ENCODE measurements at places on chromosomes 6 and 20.

DNA sequence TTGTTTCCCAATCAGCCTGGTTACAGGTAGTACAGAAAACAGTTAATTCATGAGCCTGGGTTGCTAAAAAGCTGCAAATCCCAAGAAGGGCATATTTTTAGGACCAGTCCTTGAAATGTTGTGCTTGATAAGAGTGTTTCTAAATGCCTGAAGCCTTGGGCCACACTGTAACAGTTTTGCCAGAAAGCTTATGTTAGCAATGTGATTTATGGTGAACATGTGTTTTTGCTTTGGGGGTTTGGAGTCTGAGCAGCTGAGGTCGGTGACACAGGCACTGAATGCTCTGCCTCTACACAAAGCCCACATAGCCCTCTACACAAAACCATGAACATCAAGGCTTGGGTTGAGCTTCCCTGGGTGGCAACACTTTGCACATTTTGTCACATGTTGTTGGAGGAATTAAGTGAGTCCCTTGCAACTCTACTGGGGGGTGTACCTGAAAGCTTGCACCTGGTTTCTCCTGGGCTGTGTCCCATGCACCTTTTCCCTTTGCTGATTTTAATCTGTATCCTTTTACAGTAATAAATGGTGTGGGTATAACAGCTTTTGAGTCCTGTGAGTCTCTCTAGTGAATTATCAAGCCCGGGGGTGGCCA, 22.2 kb downstream of the AHI1 start:
- no peak for DNase-seq

DNA sequence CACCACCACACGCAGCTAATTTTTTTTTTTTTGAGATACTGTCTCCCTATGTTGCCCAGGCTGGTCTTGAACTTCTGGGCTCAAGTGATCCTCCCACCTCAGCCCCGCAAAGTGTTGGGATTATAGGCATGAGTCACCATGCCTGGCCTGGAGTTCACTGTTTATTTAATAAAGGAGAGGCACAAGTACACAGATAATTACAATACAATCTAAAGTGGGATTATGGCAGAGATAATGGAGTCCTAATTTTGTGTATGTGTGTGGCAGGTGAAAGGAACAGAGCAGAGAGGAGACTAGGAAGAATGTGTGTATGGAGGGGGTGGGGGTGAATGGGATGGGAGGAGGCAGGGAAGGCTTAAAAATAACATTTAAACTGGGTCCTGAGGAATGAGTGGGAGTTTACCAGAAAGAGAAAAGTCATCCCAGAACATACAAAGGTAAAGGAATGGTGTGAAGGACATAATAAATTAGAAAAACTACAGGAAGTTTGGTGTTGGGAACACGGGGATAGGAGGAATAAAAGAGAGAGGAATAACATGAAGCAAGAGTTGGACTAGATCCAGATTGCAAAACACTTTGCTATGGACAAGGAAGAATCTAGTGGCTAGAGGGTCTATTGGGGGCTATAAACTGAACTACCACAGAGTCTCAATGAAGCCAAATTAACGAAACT, 4.4 kb downstream of the NCOA5 start:
- no peak for DNase-seq

GRCh38 chr6:13007744-13008143, 291.2 kb downstream of the PHACTR1 start:
- DNase-seq = no peak

- no peak for DNase-seq
These were observed 131.3 kb downstream of the GJA10 start for GRCh38 chr6:90025523-90026061.

DNA sequence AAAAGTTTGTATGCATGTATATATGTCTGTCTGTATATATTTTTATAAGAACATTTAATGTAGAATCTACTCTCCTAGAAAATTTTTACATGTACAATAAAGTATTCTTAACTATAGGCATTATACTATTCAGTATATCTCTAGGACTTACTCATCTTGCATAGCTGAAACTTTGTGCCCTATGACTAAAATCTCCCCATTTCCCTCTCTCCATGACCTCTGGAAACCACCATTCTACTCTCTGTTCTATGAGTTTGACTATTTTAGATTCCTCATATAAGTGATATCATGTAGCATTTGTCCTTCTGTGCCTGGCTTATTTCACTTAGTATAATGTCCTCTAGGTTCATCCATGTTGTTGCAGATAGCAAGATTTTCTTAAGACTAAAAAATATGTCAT, 205.1 kb upstream of the SMLR1 start:
- no peak for DNase-seq

GRCh38 chr6:128586095-128586494, 65.7 kb upstream of the PTPRK start:
- DNase-seq = no peak

GRCh38 chr20:35617397-35618262, 2.0 kb downstream of the SPAG4 start:
- DNase-seq = no peak

DNA sequence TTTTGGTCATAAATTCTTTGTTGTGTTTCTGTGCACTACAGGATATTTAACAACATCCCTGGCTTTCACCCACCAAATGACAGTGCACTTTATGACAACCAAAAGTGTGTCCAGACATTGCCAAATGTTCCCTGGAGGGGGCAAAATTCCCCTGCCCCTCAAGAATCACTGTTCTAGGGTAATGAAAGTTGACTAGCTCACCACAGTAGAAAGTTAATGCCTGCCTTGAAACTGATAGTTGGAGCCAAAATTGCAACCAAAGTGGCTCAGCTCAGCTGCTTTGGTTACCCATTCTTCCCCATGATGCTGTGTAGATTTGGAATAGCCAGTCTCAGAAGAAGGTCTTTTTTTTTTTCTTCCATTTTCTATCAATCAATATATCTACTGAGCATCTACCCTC, 150.6 kb downstream of the RALGAPA2 start:
- DNase-seq = no peak

DNA sequence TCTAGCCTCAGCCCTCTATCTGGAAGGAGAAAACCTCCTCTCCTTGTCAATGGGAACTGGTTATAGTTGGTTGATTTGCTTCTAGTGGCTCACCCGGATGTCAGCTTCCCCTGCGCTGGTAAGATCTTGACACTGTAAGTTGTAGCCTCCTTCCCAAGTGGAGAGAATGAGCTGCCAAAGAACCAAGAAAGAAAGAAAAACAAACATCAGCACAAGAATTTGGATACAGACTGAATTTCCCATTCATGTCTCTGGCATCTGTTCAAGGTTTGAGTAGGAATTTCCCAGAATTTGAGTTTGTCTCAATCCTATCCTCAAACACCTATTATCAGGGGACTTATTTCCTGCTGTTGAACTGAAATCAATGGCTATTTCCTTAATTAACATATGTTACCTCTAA, 44.1 kb downstream of the ELOVL2 start:
- DNase-seq = no peak

- no peak for DNase-seq
These were observed 451.5 kb downstream of the PLCB1 start for GRCh38 chr20:8583566-8584043.

DNA sequence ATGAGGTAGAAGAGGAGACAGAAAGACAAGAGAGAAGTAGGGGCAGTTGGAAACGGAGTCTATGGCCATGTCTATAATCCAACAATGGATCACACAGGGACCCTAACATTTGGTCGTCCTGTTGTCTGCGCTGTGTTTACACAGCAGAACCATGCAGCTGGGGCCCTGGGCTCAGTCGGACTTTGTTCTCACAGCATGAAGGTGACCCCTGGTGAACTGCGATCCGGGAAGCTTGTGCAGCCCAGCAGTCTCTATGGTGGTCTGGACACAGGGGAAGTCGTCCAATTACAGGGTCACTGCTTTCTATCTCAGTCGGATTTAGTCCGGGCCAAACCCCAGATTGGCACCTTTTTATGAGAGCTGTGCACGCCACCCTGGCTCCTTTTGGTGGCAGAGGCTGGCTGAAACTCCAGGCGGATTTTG, 153.6 kb downstream of the FOXA2 start:
- no peak for DNase-seq

DNA sequence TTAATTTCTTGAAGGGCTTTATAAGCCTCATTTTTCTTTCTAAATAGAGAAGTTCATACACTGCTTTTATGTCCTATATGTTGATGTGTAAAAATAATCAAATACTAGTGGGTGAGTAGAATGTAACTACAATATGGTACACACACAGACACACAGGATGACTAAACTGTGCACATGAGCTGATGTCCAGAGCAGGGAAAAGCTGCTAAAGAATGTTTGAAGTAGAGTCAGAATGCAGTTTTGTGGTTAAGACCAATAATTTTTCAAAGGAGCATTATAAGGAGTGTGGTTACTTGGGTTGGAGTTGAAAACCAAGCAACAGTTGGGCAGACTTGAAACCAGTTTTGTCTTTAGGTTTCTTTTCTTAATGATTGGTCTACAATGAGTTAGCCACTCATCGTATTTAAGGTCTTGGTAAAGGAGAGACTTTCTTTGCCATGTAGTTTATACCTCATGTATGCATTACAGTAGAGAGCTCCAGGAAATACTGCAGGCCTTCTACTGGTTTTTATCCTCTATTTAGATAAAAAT, 196.6 kb downstream of the ESR1 start:
- DNase-seq = no peak

GRCh38 chr6:87180105-87180728, 24.9 kb downstream of the ZNF292 start:
- DNase-seq = no peak

GRCh38 chr20:1277529-1278322, 11.6 kb downstream of the SNPH start:
- DNase-seq = no peak

DNA sequence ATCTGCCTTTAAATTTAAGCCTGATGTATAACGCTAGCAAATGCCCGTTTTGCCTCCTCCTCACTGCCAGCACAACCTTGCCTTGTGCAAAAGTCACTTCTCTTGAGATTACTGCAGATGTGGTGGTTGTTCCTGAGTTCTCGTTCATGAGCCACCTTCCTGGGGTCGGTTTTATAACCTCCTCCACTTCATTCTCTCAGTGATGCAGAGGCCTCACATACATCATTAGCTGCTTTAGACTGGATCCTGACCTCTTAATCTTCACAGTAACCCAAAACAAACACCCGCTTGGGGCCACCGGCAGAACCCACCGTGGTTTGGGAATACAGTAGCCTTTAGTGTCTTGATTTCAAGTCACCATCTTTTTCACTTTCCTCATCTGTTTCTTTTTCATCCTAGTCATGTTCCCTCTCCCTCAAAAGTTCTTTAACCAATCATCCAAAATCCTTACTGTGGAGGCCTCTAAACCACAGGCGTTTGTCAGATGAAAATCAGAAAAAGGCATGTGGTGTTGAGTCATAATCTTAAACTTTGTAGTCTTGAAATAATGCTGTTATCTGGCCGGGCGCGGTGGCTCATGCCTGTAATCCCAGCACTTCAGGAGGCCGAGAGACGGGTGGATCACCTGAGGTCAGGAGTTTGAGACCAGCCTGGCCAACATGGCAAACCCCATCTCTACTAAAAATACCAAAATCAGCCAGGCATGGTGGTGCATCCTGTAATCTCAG, 430.3 kb upstream of the SOX4 start:
- no peak for DNase-seq

DNA sequence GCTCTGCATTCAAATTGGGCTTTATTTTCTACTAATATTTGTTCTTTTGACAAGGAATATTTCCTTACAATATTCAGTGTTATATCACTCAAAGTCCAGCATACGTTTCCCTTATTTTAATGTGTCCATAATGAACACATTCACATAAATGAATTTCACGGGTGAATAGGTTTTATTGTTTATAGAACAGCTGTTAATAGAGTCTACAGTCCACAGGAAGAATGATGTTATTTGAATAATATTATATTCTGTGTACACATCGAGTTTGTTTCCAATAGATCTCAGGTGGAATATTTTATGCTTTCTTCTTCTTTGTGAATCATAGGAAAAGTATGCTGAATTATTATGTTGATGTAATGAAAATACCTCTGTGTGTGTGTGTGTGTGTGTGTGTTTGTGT, 582.4 kb downstream of the CDH26 start:
- no peak for DNase-seq

- DNase-seq = no peak
These were observed 293.6 kb upstream of the PRND start for GRCh38 chr20:4427940-4428586.

All from stimulated activated CD8-positive, alpha-beta memory T cell treated with anti-CD3 and anti-CD28 coated beads, Interleukin-12 subunit alpha, Interleukin-12 subunit beta, amount 100 ng/mL, for 4 hours (primary cell).